HS-5 (cell line): ENCODE measurements at places on chromosomes 13 and 19.

DNA sequence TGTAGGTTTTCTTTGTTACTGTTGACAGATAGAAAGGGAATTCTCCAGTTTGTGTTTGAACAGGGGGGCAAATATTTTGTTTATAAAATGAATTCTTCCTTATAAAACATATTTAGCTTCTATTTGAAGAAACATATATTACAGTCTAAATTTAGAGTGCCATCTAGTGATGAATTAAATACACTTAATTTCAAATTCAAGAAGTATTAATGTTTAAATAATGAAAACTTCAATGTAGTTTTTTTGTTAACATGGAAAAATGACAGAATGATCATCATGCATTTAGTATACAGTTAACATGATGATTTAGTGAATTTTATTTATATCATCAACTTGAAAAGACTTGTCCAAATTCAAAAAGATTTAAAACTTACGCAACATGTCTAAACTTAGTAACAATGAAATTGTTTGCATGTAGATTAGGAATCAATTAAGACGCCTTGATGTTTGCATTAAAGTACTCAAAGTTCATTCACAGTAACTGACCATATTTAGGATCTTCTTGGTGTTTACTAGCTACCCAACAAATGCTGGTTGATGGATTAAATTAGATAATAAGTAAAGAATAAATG is 765.9 kb upstream of the SLITRK1 start:
- no peak for DNase-seq

GRCh38 chr19:12969292-12969988 is at the start of gene DAND5:
TSS of gene DAND5 (plus strand) at chr19:12969576. CDS start at chr19:12969661, 85 bp downstream.
- no peak for DNase-seq

GRCh38 chr19:53989600-53990533 is 1.6 kb upstream of the CACNG6 start:
- no peak for DNase-seq

GRCh38 chr13:28559636-28560259 is 64.8 kb upstream of the FLT1 start:
- DNase-seq = no peak

- no peak for DNase-seq
Observed at GRCh38 chr19:53311044-53311443, 22.5 kb upstream of the ZNF845 start.

- no peak for DNase-seq
Observed at GRCh38 chr19:3125900-3126524, 9.8 kb upstream of the GNA15 start.

- DNase-seq = no peak
Observed at GRCh38 chr13:64020126-64020525, 2604.5 kb upstream of the PCDH20 start.
